Daoy (cell line): ENCODE measurements at places on chromosomes 7 and 10. TPM values are rescaled to one million over a fixed set of nuclear protein-coding genes. Genes with fewer than 3 reads are reported as not detected.

- peak; percentile 20 for DNase-seq
Measured at GRCh38 chr10:101566333-101567164, 21.5 kb downstream of the POLL start.

COX15 gene
- total RNA-seq: 32.7 and 39.0 TPM in 2 replicates

- DNase-seq: no peak
Measured at GRCh38 chr7:75740846-75741497, 2.2 kb upstream of the HIP1 start.

PLAU gene
- total RNA-seq: 159 and 165 TPM in 2 replicates

SIRT1 gene
- total RNA-seq: 11.8 and 14.1 TPM in 2 replicates

- DNase-seq: no peak
Measured at GRCh38 chr10:30915146-30915545, 116.5 kb downstream of the ZNF438 start.

DNA sequence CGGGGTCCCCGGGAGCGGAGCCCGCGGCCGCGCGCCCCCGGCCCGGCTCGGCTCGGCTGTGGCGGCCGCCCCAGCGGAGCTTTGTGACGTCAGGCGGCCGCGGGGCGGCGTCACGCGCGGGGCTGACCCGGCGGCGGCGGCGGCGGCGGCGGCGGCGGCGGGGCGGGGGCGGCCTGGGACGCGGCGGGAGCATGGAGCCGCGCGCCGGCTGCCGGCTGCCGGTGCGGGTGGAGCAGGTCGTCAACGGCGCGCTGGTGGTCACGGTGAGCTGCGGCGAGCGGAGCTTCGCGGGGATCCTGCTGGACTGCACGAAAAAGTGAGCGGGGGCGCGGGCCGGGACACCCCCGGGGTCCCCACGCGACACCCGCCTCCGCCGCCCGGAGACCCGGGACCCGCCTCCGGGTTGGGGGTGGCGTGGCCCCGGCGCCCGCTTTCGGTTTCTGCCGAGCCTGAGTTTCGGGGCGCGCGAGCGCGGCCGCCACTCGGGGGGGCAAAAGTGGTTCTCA is at the start of gene PWWP2B:
TSS of gene PWWP2B (plus strand) at position 165 of the 506 bp plus-strand sequence. CDS start at position 192, 27 bp downstream.
- peak; percentile 25 for DNase-seq

- DNase-seq: no peak
Measured at GRCh38 chr7:18530224-18531179, 35.0 kb downstream of the HDAC9 start.

ANKRD2 gene
- not detected in 2 replicates for total RNA-seq

GRID2IP gene
- total RNA-seq: 0.09 TPM in 1 of 2 replicates, not detected in the other

- DNase-seq: no peak
Measured at GRCh38 chr7:48839108-48839507, 85.2 kb upstream of the CDC14C start.

DNA sequence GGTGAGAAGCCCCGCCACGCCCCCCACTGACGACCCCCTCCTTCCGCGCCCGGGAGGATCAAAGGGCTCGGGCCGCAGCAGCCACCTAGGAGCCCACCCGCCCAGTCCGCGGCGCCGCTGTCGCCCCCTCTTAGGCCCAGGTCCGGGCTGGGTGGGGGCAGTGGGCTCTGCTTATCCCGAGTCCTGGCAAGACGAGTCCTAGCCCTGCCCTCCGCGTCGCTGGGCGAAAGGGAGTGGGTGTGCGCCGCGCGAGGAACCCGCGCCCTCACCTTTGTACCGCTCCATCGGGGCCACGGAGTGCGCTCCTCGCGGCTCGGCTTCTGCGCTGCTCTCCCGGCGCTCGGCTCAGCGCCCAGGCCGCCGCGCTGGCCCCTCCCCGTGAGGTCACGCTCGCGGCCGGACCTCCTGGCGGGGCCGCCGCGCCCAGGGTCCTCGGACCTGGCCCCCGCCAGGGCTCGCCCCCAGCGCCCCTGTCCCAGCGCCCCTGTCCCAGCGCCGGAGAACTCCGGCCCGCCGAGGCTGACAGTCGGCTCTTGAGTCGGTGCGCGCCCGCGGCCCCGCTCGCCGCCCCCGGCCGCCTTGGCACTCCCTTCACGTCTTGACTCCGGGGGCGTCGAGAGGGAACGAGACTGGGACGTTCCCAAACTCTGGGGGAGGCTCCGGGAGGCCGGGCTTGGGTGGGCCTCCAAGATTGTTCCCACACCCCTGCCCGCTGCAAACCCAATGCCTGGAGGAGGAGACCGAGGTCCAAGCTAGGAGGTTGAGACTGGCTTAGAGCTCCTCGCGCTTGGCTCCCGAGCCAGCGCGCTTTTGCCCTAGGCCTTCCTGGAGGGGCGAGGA is at the start of gene AFAP1L2:
TSS of gene AFAP1L2 (minus strand) at position 332 of the 840 bp plus-strand sequence. CDS start at position 285, 47 bp downstream.
- DNase-seq: peak; percentile 49

ZNF503 gene
- total RNA-seq: 3.7 and 5.7 TPM in 2 replicates
